ENCODE measurements at places on chromosomes 3 and 15.

GRCh38 chr15:71275098-71275497, 159.8 kb downstream of the THSD4 start:
- H3K4me1 ChIP-seq: no peaks in the 10 kb centered on the region
- no peaks in the 10 kb centered on the region for H3K36me3 ChIP-seq
- no peak for DNase-seq
- no peak overlapping the region for H3K27ac ChIP-seq
- no peak overlapping the region for H3K4me3 ChIP-seq

DNA sequence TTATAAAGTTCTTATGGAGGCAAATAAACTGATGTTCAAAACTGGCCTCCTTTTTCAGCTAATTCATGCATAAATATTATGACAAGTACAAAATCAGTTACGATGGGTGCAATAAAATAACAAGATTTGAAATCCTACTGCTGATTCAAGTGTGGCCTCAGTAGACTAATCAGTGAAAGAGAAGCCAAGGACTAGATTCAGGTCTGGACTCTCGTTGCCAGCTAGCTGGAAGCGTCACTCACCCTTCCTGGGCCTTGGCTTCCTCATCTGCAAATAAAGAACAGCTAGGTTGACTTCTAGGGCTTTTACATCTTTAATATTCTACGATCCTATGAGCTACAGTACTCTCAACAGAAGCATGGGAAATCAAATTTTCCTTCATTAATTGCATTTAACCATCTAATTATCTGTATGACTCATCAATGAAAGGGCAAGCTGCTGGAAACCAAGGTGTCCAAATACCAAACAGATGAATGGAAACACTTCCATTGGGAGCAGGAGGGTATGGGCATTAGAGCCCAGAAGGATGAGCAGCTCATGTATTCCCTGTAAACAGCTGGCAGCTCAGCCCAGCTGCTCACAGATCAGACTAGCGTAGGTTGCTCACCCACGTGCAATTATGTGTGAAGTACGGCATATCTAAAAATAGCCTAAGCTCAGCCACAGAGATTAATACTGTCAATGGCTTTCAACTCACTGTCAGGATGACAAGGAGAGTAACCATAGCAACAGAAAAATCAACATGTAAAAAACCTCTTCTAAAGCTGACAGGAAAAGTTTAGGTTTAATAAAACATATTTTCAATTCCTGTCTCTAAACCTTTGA, 294.8 kb downstream of the PLCL2 start:
- H3K4me3 ChIP-seq: no peak overlapping the region
- DNase-seq: no peak
- no peaks in the 10 kb centered on the region for H3K27me3 ChIP-seq
- H3K27ac ChIP-seq: no peak overlapping the region

- peaks cover 5% of the 10 kb centered on the region for H3K36me3 ChIP-seq
- H3K27me3 ChIP-seq: no peaks in the 10 kb centered on the region
- no peak for DNase-seq
- peak overlapping the region; percentile 53 for H3K27ac ChIP-seq
These were observed 585 bp downstream of the KIF23 start for GRCh38 chr15:69414701-69415167.

DNA sequence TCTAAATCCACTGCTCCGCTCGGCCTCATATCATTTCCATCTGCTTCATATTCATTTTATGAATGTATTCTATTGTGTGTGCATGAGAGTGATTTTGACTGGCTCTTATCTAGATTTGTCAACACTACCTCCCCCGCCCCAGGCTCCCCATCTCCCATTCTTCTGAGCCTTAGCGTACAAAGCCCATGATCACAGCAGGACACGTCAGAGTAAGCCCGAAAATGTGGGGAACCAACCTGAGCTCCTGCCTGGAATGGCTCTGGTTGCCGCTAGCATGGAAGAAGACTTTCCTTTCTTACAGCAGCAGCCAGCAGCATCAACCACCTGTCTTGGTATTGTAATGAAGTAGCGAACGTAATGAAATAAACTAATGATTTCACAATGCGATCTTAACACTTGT, 61.4 kb downstream of the GABRB3 start:
- no peak overlapping the region for H3K27ac ChIP-seq
- no peaks in the 10 kb centered on the region for H3K36me3 ChIP-seq
- H3K27me3 ChIP-seq: no peaks in the 10 kb centered on the region
- peaks cover 14% of the 10 kb centered on the region for H3K4me1 ChIP-seq
- H3K4me3 ChIP-seq: no peak overlapping the region

GRCh38 chr3:49120438-49121131, at the start of gene USP19:
USP19 (minus strand) TSS chr3:49120823; CDS start chr3:49119145, 1,678 bp downstream.
- no peaks in the 10 kb centered on the region for H3K27me3 ChIP-seq
- peak within 1 kb of the TSS; percentile 86 for H3K4me3 ChIP-seq
- peaks cover 10% of the 10 kb centered on the region for H3K4me1 ChIP-seq

DNA sequence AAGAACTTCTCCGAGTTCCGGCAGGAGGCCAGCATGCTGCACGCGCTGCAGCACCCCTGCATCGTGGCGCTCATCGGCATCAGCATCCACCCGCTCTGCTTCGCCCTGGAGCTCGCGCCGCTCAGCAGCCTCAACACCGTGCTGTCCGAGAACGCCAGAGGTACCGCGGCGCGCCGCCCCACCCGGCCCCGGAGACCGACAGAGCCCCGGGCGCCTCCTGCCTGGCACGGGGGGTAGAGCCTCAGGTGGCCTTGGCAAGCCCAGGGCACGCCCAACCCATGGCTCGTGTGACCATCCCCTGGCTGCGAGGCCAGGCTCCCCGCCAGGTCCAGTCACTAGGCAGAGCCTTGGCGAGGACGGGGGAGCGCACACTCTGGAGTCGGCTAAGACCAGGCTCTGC, 134.1 kb downstream of the LRRK1 start:
- no peak for DNase-seq
- no peak overlapping the region for H3K4me3 ChIP-seq
- no peaks in the 10 kb centered on the region for H3K4me1 ChIP-seq
- H3K27me3 ChIP-seq: no peaks in the 10 kb centered on the region
- H3K27ac ChIP-seq: no peak overlapping the region

GRCh38 chr3:187247398-187247797, 44.1 kb downstream of the MASP1 start:
- no peaks in the 10 kb centered on the region for H3K27me3 ChIP-seq
- H3K27ac ChIP-seq: no peak overlapping the region
- peaks cover 3% of the 10 kb centered on the region for H3K4me1 ChIP-seq
- H3K36me3 ChIP-seq: no peaks in the 10 kb centered on the region
- no peak for DNase-seq
- H3K4me3 ChIP-seq: no peak overlapping the region

- H3K27me3 ChIP-seq: no peaks in the 10 kb centered on the region
- DNase-seq: no peak
- H3K36me3 ChIP-seq: peaks cover 34% of the 10 kb centered on the region
- no peak overlapping the region for H3K4me3 ChIP-seq
- no peak overlapping the region for H3K27ac ChIP-seq
These were observed 8.9 kb upstream of the PAK6 start for GRCh38 chr15:40229956-40230355.

Measured in H1 (cell line).